Nephron progenitor cell (in vitro differentiated cells): ENCODE measurements at places on chromosomes 7 and 10.

- H3K4me1 ChIP-seq: no peaks in the 10 kb centered on the region
- no peak for DNase-seq
Measured at GRCh38 chr10:54909165-54909564, 108.1 kb upstream of the PCDH15 start.

DNA sequence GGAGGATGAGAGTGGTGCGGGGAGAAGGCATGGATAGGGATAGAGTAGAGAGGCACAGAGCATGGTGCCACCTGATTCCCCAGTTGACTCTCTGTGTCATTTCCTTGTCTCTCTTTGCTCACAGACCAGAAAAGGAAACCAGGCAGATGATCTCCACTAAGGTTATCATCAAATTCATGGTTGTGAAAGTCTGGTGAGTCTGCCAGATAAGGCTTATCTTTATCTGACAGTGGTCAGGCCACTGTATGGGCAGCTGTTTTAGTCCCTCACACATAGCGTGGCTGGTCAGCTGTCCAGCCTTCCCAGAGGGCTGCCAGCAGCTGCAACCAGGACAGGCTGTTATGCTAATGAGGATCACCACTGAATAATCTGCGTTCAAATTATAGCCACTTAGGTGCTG, 99.0 kb downstream of the ADRA2A start:
- no peak overlapping the region for H3K4me3 ChIP-seq
- H3K27ac ChIP-seq: no peak overlapping the region
- no peaks in the 10 kb centered on the region for H3K36me3 ChIP-seq
- no peaks in the 10 kb centered on the region for H3K4me1 ChIP-seq
- no peak for DNase-seq

GRCh38 chr7:129385116-129385515, 49.1 kb upstream of the STRIP2 start:
- DNase-seq: no peak
- no peak overlapping the region for H3K27ac ChIP-seq
- no peaks in the 10 kb centered on the region for H3K27me3 ChIP-seq
- no peaks in the 10 kb centered on the region for H3K36me3 ChIP-seq

GRCh38 chr10:79349766-79350406, 2.6 kb downstream of the PPIF start:
- peak overlapping the region; percentile 15 for H3K4me3 ChIP-seq
- DNase-seq: peak; percentile 30
- peaks cover 33% of the 10 kb centered on the region for H3K4me1 ChIP-seq
- H3K36me3 ChIP-seq: peaks cover 44% of the 10 kb centered on the region

DNA sequence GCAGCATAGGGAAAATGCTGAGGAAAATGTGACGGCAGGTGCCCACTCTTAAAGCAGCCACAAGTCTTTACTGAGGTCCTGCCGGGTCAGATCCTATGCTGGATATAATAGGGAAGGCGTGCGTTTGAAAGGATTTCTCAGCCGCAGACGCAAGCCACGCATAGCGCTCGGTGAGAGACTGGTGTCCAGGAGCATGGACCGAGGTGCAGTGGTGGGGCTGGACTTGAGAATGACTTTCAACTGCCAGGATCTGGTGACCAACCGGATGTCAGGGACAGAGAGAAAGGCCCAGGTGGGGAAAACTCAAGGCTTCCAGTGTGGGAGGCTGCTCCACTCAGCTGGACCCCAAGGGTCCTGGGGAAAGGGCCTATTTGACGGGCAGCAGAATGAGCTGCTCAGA, 74.7 kb upstream of the INSIG1 start:
- H3K4me1 ChIP-seq: peaks cover 76% of the 10 kb centered on the region
- H3K27ac ChIP-seq: no peak overlapping the region
- H3K4me3 ChIP-seq: no peak overlapping the region
- peaks cover 12% of the 10 kb centered on the region for H3K27me3 ChIP-seq
- DNase-seq: no peak
- no peaks in the 10 kb centered on the region for H3K36me3 ChIP-seq

DNA sequence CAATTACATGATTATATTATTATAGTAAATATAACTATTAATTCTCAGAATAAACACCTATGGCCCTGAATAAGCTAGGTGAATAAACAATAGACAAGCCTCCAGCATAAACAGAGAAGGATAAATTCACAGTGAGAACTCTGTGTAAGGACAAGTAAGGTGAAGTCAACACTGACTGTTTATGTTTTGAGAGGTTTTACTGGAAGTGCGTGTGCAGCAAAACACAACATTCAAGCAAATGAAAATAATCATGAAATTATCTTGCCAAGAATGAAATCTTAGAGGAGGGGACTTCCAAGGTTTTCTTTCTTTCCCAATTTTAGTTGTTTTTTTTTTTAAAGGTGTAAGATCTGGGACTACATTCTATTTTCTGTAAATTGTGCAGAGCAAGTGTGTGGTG, 112.5 kb downstream of the MACC1 start:
- no peaks in the 10 kb centered on the region for H3K27me3 ChIP-seq
- H3K36me3 ChIP-seq: no peaks in the 10 kb centered on the region
- no peak overlapping the region for H3K27ac ChIP-seq
- no peaks in the 10 kb centered on the region for H3K4me1 ChIP-seq
- no peak for DNase-seq
- no peak overlapping the region for H3K4me3 ChIP-seq

DNA sequence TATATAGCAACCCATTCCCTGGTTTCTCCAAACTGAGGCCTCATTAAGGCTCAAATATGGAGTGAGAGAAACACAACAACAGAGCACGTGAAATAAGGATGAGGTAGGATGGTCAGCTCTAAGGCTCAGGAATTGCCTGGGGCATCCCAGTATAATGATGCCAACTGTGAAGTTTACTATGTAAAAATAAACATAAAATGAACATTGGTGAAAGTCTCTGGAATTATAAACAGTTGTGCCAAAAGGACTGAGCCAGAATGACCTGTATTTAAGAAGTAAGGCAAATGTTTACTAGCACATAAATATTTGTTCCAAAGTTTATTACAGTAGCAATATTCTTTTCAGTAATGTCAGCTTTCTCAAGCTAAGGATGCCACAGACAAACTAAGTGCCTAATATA, 64.6 kb downstream of the ZNF680 start:
- no peaks in the 10 kb centered on the region for H3K27me3 ChIP-seq
- DNase-seq: no peak
- H3K36me3 ChIP-seq: peaks cover 12% of the 10 kb centered on the region
- H3K4me1 ChIP-seq: no peaks in the 10 kb centered on the region
- no peak overlapping the region for H3K4me3 ChIP-seq
